ENCODE measurements at places on chromosomes 7 and 10. TPM values are rescaled to one million over a fixed set of nuclear protein-coding genes. Genes with fewer than 3 reads are reported as not detected.
A peak's percentile ranks its signal among the peaks of the same experiment; 100 is the strongest.

DNA sequence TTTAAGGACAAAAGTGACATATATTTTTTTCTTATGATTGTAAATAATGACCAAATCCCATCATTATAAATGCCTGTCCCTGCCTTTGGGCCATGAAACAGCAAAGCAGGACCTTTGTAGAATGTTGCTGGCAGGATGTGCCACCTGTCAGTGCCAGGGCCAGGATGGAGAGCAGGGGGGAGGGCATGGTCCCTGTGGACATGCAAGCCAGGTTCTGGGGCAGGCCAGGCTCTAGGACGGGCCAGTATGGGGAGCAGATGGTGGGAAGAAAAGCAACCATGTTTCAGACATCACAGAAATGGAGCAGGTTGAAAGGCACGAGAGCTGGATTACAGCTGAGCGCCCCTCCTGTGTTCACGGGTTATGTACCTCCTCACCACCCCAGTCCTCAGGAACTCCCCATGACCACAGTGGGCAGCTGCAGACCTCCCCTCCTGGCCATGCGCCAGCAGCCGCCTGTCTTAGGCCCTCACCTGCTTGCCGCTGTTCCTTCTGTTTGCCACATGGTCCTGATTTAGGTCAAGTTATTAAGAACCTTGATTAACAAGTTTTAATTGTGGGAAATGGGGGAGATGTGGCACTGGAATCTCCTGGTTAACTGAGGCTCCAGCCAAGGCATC, 210.4 kb downstream of the PAXIP1 start:
- DNase-seq: no peak
- H3K36me3 ChIP-seq: no peaks in the 10 kb centered on the region
- H3K27ac ChIP-seq: no peak overlapping the region
- peaks cover 5% of the 10 kb centered on the region for H3K4me1 ChIP-seq
- H3K4me3 ChIP-seq: no peak overlapping the region

Gene PIP
- total RNA-seq: not detected

Gene ARHGAP22
- 3.8 TPM for total RNA-seq

DNA sequence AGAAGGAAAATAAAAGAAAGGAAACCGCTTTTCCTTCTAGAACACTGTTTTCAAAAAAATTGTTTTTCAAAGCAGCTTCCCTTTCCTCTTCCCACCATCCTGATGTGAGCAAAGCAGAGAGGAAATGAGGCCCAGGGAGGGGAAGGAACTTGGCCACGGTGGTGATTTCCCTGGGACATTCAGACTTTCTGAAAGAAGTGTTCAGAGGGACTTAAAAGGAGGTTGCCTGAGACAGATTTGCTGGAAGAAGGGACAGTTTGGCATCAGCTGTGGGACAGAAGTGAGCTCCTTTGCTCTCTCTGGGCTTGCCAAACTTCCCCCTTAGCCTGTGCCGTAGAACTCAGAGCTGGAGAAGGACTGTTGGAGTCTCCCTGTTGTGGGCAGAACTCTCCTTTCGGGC, 30.3 kb downstream of the ADCYAP1R1 start:
- peak overlapping the region; percentile 73 for H3K27ac ChIP-seq
- H3K36me3 ChIP-seq: no peaks in the 10 kb centered on the region
- DNase-seq: peak; percentile 21
- H3K4me1 ChIP-seq: peaks cover 23% of the 10 kb centered on the region

Gene AOAH
- total RNA-seq: 1.9 TPM

DNA sequence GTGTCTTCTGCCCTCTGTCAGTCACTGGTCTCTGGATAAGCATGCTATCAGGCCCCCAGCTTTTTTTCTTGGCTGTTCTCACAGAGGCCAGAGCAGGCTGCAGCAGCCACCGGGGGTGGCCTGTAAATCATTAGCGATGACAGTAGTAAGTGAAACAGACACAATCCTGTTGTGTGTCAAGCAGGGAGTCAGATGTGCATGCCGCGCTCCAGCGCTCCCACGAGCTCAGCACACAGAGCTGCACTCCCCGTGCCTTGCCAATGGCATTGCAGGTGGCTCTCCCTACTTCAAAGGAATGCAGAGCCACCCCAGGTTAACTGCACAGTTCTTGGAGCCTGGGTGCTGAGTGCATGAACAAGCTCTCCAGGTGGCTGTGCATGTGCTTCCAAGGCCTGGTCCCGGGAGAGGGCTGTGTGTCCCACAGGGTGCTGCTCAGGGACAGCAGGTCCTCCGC, 226.1 kb downstream of the GLRX3 start:
- H3K27ac ChIP-seq: peak overlapping the region; percentile 54
- no peak overlapping the region for H3K4me3 ChIP-seq
- DNase-seq: peak; percentile 48
- peaks cover 18% of the 10 kb centered on the region for H3K27me3 ChIP-seq
- H3K4me1 ChIP-seq: peaks cover 24% of the 10 kb centered on the region
- no peaks in the 10 kb centered on the region for H3K36me3 ChIP-seq

DNA sequence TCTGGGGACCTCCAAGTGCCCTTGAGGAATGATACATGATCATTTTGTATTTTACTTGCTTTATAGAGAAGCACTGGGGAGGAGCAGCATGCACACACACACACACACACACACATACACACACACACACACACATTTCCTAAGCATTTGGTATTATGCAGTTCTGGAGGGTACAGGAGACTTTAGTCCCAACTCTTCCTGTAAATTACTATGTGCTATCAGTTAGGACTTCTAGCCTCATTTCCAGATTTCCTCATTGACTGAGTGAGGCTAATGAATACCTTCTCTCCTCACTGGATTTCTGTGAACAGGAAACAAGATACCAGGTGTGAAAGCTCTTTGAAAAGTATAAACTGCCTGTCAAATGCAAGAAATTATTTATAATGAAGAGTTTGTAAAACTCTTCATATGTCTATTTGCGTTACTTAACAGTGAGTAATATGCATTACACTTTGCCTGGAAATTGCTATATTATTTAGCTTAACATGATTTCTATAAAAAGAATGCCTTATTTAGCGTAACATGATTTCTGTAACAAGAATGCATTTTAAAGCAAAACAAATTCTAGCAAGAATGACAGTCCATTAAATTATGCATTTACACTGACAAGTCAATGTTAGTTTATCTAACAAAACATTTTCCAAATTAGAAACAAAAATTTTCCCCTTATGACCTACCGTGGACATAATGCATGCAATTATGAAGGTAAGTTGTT, 34.2 kb downstream of the ACTA2 start:
- H3K27me3 ChIP-seq: no peaks in the 10 kb centered on the region
- H3K27ac ChIP-seq: no peak overlapping the region

Gene COL28A1
- 1.9 TPM for total RNA-seq

Gene ZPBP
- not detected for total RNA-seq

GRCh38 chr10:16234916-16235315, 201.9 kb upstream of the PTER start:
- H3K36me3 ChIP-seq: no peaks in the 10 kb centered on the region
- DNase-seq: no peak
- H3K4me1 ChIP-seq: no peaks in the 10 kb centered on the region
- no peak overlapping the region for H3K27ac ChIP-seq

GRCh38 chr10:111127081-111127848, 50.4 kb downstream of the ADRA2A start:
- no peak for DNase-seq
- H3K36me3 ChIP-seq: no peaks in the 10 kb centered on the region
- no peaks in the 10 kb centered on the region for H3K4me1 ChIP-seq
- peaks cover 81% of the 10 kb centered on the region for H3K27me3 ChIP-seq

DNA sequence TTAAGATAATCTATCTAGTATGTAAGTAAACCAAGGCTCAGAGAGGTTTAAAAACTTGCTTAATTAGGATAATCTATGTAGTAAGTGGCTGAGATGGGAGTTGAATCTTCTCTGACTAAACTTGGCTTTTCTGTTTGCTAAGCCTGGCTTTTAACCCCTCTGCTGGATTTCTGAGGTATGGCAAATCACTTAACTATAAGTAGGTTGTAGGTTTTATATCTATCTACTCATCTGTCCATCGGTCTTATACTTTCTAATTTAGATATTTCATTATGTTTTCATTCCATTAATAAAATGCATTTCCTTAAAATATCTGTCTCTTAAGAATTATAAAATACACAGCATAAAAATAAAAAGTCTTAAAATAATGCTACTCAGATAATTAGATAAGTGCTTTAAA, 59.4 kb downstream of the ST7 start:
- no peak for DNase-seq
- H3K36me3 ChIP-seq: no peaks in the 10 kb centered on the region
- H3K27me3 ChIP-seq: no peaks in the 10 kb centered on the region
- no peak overlapping the region for H3K27ac ChIP-seq

GRCh38 chr10:93573051-93573909, 6.8 kb downstream of the FFAR4 start:
- H3K27ac ChIP-seq: no peak overlapping the region
- peak; percentile 20 for DNase-seq
- H3K27me3 ChIP-seq: peaks cover 36% of the 10 kb centered on the region
- H3K4me3 ChIP-seq: no peak overlapping the region
- no peaks in the 10 kb centered on the region for H3K4me1 ChIP-seq

GRCh38 chr7:36896956-36897590, 172.8 kb upstream of the AOAH start:
- H3K4me1 ChIP-seq: peaks cover 8% of the 10 kb centered on the region
- H3K36me3 ChIP-seq: peaks cover 16% of the 10 kb centered on the region
- no peak overlapping the region for H3K4me3 ChIP-seq
- no peak for DNase-seq
- no peaks in the 10 kb centered on the region for H3K27me3 ChIP-seq

DNA sequence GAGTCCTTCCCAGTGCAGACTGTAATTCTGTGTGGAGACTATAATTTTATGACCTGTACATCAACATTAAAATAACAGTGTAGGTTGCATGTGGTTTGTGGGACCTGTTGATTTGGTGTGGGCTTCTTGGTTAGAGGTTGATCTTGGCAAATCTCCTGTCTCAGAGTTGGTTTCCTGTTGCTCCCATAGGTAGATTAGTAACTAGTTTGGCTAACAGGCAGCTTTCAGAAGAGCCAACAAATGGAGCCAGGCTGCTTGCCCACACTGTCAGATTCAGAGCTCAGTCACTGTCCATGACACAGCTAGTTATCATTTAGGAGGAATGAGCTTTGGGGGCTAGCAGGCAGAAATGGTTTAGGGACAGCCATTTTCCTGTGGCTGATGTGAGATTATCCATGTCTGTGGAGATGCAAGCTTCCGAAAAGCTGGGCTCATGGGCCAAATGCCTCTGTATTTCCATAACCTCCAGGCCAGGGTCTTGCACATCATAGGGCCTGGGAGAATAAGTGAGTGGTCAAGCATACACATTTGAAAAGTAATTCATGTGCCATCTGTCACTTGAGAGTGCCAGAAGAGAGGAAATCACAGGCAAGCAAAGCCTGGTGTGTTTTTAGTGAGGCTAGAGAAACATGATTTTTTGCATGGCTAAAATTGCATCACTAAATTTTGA, 33.4 kb downstream of the CCM2 start:
- H3K27me3 ChIP-seq: no peaks in the 10 kb centered on the region
- peak overlapping the region; percentile 25 for H3K27ac ChIP-seq
- H3K36me3 ChIP-seq: peaks cover 3% of the 10 kb centered on the region
- H3K4me3 ChIP-seq: no peak overlapping the region
- peaks cover 28% of the 10 kb centered on the region for H3K4me1 ChIP-seq

Gene FRMD4A
- 26.1 TPM for total RNA-seq

Gene NDUFB8
- total RNA-seq: 430 TPM

DNA sequence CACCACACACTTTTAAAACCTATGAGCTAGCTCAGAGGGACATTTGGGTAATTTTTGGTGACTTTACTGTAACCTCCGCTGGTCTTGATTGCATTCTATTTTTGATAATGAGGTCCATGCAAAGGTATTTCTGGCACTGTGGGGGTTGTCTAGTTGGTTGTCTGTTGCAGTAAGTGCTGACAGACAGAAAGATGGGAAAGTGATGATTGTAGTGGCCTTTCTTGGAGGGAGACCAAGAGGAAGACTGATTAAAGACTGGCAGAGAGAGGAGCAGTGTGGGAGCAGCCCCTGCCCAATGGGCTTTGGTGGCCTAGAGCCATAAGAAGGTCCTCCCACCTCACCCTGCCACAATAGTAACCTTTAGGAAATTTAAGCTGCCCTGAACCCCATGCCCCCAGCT, 173.4 kb upstream of the CTBP2 start:
- no peaks in the 10 kb centered on the region for H3K27me3 ChIP-seq
- no peak for DNase-seq
- no peak overlapping the region for H3K4me3 ChIP-seq
- H3K4me1 ChIP-seq: peaks cover 14% of the 10 kb centered on the region

- no peaks in the 10 kb centered on the region for H3K36me3 ChIP-seq
- no peak for DNase-seq
- H3K27ac ChIP-seq: no peak overlapping the region
- no peak overlapping the region for H3K4me3 ChIP-seq
- peaks cover 14% of the 10 kb centered on the region for H3K4me1 ChIP-seq
Measured at GRCh38 chr7:90459888-90460287, 9.6 kb upstream of the PTTG1IP2 start.

DNA sequence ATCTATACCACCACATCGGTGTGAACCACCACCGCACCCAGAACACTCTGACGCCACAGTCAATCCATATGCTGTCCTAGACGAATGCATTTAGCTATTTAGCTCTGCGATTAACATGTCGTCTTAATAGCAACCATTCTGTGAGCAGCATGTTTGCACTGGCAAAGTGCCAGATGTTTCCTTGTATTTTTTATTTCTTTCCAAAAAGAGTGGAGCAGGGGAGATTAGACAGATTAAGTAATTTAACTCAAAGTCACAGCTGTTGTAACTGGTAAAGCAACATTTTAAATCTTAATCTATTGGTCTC, 57.0 kb upstream of the ARL4A start:
- DNase-seq: no peak
- no peak overlapping the region for H3K4me3 ChIP-seq
- H3K36me3 ChIP-seq: no peaks in the 10 kb centered on the region

GRCh38 chr10:77975086-77975666, 48.6 kb upstream of the DLG5 start:
- no peak overlapping the region for H3K4me3 ChIP-seq
- no peaks in the 10 kb centered on the region for H3K27me3 ChIP-seq
- no peak for DNase-seq
- no peak overlapping the region for H3K27ac ChIP-seq

DNA sequence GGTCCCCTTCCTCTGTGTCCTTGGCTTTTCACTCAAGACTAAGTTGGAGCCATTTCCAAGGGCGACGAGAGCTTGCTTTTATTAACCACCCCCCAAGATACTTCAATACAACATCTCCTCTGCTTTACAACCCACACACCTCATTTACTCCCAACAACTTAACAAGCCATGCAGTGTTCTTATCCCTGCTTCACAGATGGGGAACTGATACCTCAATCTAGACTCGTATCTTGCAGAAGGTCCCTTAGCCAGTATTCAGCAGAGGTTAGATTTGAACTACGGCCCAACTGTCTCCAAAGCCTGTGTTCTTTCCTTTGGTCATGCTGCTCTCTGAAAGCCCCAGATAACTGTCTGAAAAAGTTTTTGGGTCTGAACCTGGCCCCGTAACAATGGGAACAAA, 444.8 kb downstream of the GRID1 start:
- H3K36me3 ChIP-seq: no peaks in the 10 kb centered on the region
- H3K27ac ChIP-seq: no peak overlapping the region
- H3K27me3 ChIP-seq: peaks cover 18% of the 10 kb centered on the region

- H3K4me3 ChIP-seq: no peak overlapping the region
- DNase-seq: no peak
- H3K27ac ChIP-seq: no peak overlapping the region
- H3K27me3 ChIP-seq: no peaks in the 10 kb centered on the region
- no peaks in the 10 kb centered on the region for H3K4me1 ChIP-seq
Measured at GRCh38 chr7:88452646-88453045, 146.0 kb upstream of the STEAP4 start.
